Psoas muscle (tissue), 8 donors: ENCODE measurements at places on chromosomes 3 and 15. TPM values are rescaled to one million over a fixed set of nuclear protein-coding genes. Genes with fewer than 3 reads are reported as not detected.

CHRFAM7A gene
- 0.31 TPM for polyA plus RNA-seq

TM6SF1 gene
- 17.5 TPM for polyA plus RNA-seq

PYGO1 gene
- polyA plus RNA-seq: 7.0 TPM

UCN2 gene
- 0.17 TPM for polyA plus RNA-seq

CLDN16 gene
- polyA plus RNA-seq: not detected

CFAP161 gene
- not detected for polyA plus RNA-seq

KNG1 gene
- not detected for polyA plus RNA-seq

GOLGA8J gene
- polyA plus RNA-seq: not detected

OR5K2 gene
- polyA plus RNA-seq: not detected

MEF2A gene
- 52.6 TPM for polyA plus RNA-seq

ISY1 gene
- 27.6 TPM for polyA plus RNA-seq

ALDH1A3 gene
- 7.3 TPM for polyA plus RNA-seq

MYL3 gene
- polyA plus RNA-seq: 555 TPM

SERF2 gene
- polyA plus RNA-seq: 1,147 TPM

- no peak for DNase-seq
Measured at GRCh38 chr3:73094129-73094528, 32.7 kb downstream of the EBLN2 start.

- DNase-seq: peak; percentile 91
Measured at GRCh38 chr3:137032465-137033120, 74.8 kb downstream of the IL20RB start.

- DNase-seq: peak; percentile 40
Measured at GRCh38 chr3:126126286-126126685, 42.4 kb upstream of the SLC41A3 start.

DNA sequence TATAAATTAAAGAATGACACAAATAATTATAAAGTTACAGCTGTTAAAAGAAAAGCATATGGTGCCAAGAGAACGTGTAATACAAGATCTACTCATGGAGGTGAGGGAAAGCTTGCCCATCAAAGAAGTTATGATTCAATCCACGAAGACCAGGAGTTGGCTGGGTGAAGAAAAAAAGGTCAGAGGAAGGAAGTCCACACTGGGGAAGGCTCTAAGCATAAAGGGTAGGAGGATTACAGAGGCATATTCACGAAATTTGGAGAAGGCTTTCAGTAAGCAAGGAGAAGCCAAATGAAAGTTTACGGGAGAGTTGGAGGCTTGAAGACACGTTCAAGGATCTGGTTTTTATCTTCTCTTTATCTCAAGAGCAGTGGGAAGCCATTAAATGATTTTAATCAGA, 1.8 kb upstream of the TGFBR2 start:
- DNase-seq: no peak

DNA sequence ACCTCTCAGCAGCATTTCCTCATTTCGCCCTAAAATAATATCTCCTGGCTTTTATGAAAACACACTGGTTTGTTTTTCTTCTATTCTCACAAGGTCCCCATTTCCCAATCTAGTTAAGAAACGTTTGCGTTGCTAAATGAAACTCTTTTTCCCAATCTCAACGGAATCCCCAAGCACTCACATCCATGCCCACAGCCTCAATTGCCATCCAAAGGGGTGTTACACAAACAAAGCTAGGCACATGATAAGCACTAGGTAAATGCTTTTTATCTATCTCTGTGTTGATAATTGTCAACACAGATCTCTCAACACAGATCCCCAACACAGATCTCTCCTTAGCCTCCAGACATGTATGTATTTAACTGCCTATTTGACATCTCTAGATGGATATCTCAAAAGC, 35.2 kb upstream of the TF start:
- no peak for DNase-seq

- no peak for DNase-seq
Measured at GRCh38 chr15:43423793-43424192, 52.9 kb downstream of the TUBGCP4 start.

- peak; percentile 94 for DNase-seq
Measured at GRCh38 chr3:124780761-124781475, 50.7 kb downstream of the UMPS start.

DNA sequence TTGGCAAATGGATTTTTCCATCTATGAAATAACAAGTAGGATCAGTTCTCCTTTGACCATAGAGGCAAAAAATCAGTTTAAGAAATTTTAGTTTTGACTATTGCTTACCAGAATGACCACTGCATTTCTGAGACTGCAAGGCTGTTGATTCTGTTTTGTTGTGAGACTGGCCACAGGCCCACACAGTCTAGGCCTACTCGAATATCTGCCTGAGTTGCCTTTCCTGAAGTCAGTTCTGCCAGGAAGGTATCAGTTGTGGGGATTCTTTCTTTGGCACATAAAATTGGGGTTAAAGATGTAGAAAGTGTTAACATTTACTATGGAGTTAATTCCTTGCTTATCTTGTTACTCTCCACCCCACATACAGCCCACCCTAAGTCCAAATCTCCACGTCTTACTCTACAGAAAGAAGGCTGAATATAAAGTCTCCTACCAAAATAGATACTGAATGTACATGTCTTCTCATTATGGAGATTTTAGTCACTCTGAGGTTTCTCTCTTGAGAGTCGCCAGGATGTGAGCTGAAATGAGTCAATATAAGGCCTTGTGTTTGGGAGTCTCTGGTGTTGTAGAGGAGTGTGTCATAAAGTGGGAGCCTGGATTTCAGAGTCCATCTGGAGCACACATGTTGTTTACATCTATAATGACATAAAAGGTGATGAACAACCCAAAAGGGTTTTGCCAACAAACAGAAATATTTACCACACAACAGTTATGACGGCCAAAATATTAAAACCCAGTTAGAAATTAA, 45.0 kb upstream of the WWTR1 start:
- DNase-seq: no peak

DNA sequence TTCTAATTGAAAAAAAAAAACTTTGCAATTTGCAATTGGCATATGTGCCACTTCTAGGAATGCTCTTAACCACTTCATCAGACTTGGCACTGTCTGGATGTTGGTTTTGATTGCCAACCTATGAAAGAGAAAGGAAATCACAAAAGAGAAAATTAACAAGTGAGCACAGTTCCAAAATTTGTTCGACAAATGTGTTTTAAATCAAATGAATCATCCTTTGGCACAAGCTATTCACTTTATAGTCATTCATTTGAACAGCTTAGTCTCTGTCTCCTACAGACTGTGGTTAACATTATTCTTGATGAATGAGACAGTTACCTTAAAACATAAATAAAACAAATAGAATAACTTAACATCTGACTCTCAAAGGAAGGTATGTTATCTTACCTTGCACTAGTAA, 265.0 kb downstream of the EPHA3 start:
- DNase-seq: no peak

GRCh38 chr3:39292961-39293360, 13.1 kb upstream of the CX3CR1 start:
- DNase-seq: no peak

DNA sequence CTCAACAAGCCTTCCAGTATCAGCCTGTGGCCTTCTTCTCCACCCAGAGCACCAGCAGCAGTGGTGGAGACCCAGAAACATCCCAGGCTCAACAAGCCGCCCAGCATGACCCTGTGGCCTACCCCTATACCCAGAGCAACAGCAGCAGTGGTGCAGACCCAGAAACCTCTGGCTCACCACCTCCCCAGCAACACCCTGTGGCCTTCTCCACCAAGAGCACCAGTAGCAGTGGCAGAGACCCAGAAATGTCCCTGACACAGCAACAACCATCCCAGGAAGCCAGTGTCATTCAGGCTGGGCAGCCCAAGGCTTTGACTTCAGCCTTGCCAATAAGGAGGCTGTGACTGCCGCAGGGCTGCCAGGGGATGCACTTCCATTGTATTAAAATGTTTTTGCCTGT, 16.3 kb upstream of the EMC3 start:
- DNase-seq: no peak

DNA sequence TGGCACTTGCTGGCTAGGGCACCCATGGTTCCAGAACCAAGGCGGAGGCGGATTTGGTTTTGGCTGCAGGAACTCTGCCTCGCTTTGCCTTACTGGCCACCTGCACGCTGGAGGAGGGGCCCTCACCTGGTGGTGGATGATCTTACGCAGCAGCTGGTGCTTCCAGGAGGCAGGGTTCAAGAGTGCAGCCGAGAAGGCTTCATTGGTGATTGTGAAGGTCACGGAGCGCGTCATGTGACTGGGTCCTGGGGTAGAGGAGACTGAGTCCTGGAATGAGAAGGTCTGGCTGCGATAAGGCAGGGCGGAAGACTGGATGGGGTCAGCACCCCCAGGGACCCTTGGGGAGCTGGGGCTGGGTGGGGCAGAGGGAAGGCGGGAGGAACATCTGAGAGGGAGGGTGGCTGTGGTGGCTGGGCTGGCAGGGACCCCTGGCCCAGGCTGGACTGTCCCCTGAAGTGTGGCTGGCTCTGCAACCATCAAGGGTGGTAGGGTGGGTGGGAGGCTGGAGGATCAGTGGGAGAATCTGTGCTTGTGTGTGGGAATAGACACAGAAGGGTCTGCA, 25.8 kb upstream of the GOLGA6C start:
- DNase-seq: peak; percentile 5

GRCh38 chr3:60268123-60268522, 983.1 kb downstream of the FHIT start:
- no peak for DNase-seq

- peak; percentile 51 for DNase-seq
Measured at GRCh38 chr15:81224232-81224631, 27.6 kb downstream of the IL16 start.

DNA sequence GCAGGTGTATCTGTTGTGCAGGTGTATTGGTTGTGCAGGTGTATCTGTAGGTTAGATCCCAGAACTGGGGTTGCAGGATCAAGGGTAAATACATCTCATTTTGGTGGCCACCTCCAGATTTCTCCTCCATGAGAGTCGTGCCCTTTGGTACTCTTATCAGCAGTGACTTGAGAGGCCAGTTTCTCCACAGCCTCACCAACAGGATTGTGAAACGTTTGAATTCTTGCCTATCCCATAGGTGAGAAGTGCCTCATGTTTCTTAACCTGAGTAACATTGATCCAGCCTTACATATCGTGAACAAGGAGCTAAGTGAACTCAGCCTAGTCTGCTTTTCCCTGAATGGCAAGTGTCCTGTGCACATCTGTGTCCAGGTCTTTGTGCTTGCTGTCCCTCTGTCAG, 55.4 kb downstream of the CMTM8 start:
- DNase-seq: no peak

DNA sequence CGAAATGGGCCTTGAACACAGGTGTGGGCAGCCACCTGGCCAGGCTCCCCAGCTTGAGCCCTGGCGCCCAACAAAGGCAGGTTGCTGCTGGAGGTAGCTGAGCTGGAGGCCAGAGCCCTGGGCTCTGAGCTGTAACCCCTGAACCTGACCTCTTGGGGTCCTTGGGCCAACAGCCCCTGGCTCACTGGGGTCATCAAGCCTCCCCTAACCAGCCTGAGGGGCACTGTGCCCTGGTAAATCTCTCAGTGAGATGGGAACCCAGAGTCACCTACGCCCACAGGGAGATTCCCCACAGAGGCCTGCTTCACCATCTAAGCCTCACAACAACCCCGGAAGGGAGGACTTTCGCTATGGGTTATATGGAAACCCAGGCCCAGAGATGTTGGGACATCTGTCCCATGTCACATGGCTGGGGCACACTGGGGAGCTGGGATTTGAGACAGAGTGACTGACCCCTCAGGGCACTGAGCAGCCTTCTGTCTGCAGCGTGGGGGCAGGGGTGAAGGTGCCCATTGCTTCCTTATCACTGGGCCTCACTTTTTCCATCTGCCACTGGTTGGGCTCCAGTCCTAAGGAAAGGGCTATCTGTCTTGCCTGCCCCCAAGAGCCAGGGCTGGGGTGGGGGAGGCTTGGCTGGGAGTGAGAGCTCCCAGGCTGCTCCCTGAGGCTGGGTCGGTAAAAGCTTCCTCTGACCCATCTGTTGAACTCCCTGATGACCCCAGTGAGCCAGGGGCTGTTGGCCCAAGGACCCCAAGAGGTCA, 59.1 kb downstream of the IQSEC1 start:
- DNase-seq: no peak

GRCh38 chr3:25594007-25594502, 70.7 kb downstream of the TOP2B start:
- DNase-seq: no peak

DNA sequence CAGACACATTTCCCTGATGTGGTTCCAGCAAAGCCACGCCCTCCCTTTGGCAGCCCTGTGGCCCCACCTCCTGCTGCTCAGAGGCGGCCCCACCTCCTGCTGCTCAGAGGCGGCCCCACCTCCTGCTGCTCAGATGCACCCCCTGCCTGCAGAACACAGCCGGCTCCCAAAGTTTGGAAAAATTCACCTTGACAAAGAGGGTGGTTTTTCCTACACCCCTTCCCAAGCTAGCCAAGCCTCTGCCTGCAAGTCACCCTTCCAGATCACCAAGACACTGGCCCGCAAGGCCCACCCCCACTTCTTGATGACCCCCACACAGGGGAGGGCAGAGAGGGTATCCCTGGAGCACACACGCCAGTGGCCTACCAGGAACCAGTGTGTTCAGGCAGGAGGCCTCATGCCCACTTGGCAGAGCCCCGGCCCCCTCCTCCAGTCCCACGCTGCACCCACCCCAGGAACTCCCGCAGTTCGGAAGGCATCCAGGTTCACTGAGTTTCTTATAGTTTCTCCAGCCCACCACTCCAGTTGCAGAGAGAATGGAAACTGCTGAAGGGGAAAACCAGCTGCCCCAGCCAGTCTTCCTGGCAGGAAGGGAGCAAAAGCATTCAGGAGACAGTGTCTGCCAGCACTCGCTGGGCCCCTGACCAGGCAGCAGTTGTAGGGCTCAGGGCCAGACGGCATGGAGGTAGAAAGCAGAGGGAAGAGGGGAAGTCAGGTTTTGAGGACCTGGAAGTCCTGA, 2.3 kb upstream of the HAPLN3 start:
- peak; percentile 96 for DNase-seq

- no peak for DNase-seq
Measured at GRCh38 chr3:52006017-52006819, 10.5 kb upstream of the RPL29 start.

DNA sequence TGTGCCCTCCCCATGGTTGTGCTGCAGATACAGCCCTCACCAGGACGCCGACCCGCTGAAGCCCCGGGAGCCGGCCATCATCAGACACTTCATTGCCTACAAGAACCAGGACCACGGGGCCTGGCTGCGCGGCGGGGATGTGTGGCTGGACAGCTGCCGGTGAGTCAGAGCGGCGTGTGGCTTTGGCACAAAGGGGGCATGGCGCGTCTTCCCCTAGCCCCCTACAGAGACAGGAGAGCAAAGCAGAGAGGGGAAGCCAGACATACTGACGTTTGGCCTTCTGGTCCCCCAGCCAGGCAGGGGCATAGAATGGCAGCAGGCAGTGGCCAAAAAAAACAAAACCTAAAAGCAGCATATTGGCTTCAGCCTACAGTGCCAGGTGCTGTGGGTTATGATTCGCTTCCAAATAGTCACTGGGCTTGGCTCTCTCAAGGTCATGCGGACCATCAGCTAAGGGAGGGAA, 64.0 kb downstream of the MESD start:
- peak; percentile 35 for DNase-seq

DNA sequence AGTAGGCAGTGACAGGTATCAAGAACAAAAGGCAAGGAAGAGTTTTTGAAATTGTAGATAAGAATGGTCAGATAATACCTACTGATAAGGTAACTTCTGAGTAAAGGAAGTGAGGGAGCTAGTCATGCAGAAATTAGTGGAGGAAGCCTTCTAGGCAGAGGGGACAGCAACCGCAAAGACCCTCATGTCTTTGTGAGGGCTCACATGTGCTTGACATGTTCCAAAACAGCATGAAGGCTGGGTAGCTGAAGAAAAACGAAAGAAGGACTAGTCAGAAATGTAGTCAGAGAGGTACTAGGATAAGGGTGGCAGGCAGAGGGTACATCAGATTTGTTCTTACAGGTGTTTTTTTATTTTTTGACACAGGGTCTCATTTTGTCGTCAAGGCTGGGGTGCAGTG, 5.3 kb downstream of the SIN3A start:
- DNase-seq: no peak

- no peak for DNase-seq
Measured at GRCh38 chr3:141379250-141379966, 11.1 kb downstream of the ZBTB38 start.
